ENCODE measurements at places on chromosomes 16 and 17. TPM values are rescaled to one million over a fixed set of nuclear protein-coding genes. Genes with fewer than 3 reads are reported as not detected.

GRCh38 chr17:80146121-80147034 is 550 bp downstream of the EIF4A3 start:
- H3K4me3 ChIP-seq, result peak overlapping the region; percentile 95
- no peak for DNase-seq
- no peaks in the 10 kb centered on the region for H3K27me3 ChIP-seq
- peaks cover 7% of the 10 kb centered on the region for H3K36me3 ChIP-seq
- no peaks in the 10 kb centered on the region for H3K4me1 ChIP-seq

DNA sequence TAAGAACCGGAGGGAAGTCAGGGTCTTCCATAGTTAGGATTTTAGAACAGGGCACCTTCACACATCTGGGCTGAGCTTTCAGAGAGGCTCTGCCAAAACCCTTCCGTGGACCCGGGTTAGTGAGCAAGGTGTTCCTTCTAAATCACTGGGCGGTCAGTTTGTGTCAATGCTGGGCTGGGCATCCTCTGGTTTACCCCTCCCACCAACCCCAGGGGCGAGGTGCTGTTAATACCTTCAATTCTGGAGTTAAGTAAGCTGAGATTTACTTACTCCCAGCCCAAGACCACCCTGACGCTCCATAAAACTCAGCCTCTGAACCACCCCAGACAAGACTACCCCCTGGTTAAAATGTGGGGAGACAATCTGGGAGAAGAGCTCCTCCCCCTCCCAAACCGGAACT is 1.0 kb downstream of the TMEM92 start:
- peaks cover 9% of the 10 kb centered on the region for H3K4me1 ChIP-seq
- H3K27ac ChIP-seq, result no peak overlapping the region
- H3K27me3 ChIP-seq, result peaks cover 6% of the 10 kb centered on the region

GRCh38 chr16:28151180-28151579 is 60.6 kb downstream of the XPO6 start:
- no peaks in the 10 kb centered on the region for H3K4me1 ChIP-seq
- H3K27me3 ChIP-seq, result no peaks in the 10 kb centered on the region
- DNase-seq, result no peak
- peaks cover 89% of the 10 kb centered on the region for H3K36me3 ChIP-seq

DNA sequence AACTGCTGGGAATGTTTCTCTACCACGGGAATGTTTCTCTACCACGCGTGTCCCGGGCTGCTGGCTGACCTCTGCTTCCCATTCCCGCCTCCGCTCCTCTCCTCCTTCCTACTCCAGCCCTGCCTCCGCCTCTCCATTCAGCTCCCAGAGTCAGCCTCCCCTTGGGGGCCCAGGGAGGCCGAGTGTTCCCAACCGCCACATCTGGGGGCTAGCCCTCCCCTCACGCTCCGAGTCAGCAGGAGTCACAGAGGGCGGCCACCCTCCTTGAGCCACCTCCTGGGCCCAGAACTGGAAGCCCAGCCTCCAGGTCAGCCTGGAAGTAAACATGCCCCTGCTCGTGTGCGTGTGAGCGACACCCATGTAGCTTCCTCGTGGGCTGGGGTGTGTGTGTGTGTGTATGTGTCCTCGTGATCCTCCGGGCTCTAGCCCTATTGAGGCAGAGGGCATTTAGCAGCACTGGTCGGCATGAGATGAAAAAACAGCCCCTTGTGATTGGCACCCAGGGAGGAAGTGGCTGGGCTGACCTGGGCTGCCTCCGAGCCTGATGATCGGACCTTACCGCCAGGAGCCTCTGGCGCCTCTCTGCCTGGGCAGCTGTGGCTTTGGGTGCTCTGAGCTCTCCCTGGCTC is 7.3 kb downstream of the CYGB start:
- H3K27me3 ChIP-seq, result no peaks in the 10 kb centered on the region
- no peak overlapping the region for H3K4me3 ChIP-seq
- peak overlapping the region; percentile 99 for H3K27ac ChIP-seq
- no peaks in the 10 kb centered on the region for H3K36me3 ChIP-seq

- H3K27me3 ChIP-seq, result no peaks in the 10 kb centered on the region
- no peak overlapping the region for H3K4me3 ChIP-seq
- H3K27ac ChIP-seq, result no peak overlapping the region
- no peaks in the 10 kb centered on the region for H3K36me3 ChIP-seq
- DNase-seq, result no peak
Measured at GRCh38 chr16:78659216-78659615, 559.8 kb downstream of the WWOX start.

GRCh38 chr16:72876981-72877373 is 171.0 kb downstream of the ZFHX3 start:
- peak overlapping the region; percentile 57 for H3K27ac ChIP-seq
- H3K4me1 ChIP-seq, result no peaks in the 10 kb centered on the region
- no peak for DNase-seq
- H3K27me3 ChIP-seq, result no peaks in the 10 kb centered on the region

DNA sequence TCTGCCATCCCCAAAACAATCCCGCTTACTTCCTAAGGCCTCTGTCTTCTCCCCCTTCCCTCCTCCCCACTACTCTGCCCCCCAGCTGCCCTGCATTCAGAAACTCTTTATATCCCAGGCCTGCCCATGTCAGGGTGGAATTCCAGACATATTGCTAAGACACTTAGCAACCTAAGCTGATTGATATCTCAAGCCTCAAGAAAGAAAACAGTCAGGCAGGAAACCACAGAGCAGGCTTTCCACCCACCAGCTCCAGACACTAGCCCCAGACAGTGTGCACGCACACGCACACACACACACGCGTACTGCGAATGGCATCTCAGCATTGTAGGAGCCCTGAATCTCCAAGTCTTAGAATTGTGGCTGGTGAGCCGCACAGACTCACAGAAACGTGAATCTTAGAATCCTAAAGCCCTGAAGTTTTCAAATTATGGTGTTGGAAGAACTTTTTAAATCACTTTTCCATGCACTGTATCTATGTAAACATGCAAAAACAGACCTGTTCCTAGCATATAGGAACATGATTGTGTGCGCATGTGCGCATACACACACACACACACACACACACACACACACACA is 8.8 kb upstream of the LPCAT2 start:
- H3K36me3 ChIP-seq, result peaks cover 18% of the 10 kb centered on the region
- H3K4me1 ChIP-seq, result no peaks in the 10 kb centered on the region
- no peak overlapping the region for H3K27ac ChIP-seq
- DNase-seq, result no peak
- H3K27me3 ChIP-seq, result no peaks in the 10 kb centered on the region
- H3K4me3 ChIP-seq, result no peak overlapping the region

GRCh38 chr17:41396996-41397660 is at the start of gene KRT31:
Gene KRT31 (minus strand): TSS chr17:41397608. CDS start chr17:41397539, 69 bp downstream.
- no peak within 1 kb of the TSS for H3K27ac ChIP-seq
- DNase-seq, result no peak
- H3K27me3 ChIP-seq, result no peaks in the 10 kb centered on the region
- no peaks in the 10 kb centered on the region for H3K36me3 ChIP-seq
- no peak within 1 kb of the TSS for H3K4me3 ChIP-seq

- no peaks in the 10 kb centered on the region for H3K27me3 ChIP-seq
- no peak for DNase-seq
- H3K4me1 ChIP-seq, result no peaks in the 10 kb centered on the region
- no peak overlapping the region for H3K4me3 ChIP-seq
- H3K27ac ChIP-seq, result no peak overlapping the region
- H3K36me3 ChIP-seq, result no peaks in the 10 kb centered on the region
Measured at GRCh38 chr17:34519282-34519681, 60.1 kb upstream of the TMEM132E start.

DNA sequence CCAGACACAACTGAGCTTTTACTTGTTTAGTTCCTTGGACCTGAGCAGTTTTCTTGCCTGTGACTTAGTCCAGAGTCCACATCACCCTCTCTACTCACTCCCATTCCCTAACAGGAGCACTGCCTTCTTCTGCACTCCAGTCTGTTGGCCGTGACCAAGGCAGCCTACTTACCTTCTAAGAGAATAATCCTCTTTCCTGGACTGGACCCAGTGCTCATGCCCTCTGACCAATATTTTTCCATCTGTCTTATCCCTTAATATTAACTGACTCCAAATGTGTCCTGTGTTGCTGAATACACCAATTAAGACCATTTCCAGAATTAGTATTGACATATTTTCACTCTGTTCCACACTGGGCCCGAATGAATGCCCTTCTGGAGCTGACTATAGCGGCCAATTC is 681.0 kb upstream of the KIF2B start:
- H3K36me3 ChIP-seq, result no peaks in the 10 kb centered on the region
- DNase-seq, result no peak
- H3K27me3 ChIP-seq, result no peaks in the 10 kb centered on the region
- no peak overlapping the region for H3K4me3 ChIP-seq
- no peak overlapping the region for H3K27ac ChIP-seq

DNA sequence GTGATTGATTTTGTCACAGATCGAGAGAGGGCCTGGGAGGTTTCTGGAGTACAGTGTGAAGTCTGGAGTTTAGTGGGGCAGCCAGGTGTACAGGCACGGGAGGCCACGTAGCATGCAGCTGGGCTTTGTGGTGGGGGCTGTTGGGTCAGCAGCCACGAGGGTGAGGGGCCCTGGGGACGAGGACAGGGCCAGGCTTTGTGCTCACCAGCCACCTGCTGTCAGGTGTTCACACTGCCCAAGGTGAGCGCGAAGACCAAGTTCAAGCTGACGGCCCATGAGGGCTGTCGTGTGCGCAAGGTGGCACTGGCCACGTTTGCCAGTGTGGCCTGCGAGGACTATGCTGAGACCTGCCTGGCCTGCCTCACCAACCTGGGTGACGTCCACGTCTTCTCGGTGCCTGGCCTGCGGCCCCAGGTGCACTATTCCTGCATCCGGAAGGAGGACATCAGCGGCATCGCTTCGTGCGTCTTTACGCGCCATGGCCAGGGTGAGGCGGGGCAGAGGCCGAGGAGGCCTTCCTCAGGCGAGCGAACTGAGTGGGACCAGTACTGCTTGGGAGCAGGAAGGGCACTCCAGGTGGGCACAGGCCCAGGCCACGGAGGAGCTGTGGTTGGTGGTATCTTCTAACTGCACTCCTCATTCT is 15.9 kb downstream of the LLGL1 start:
- peaks cover 100% of the 10 kb centered on the region for H3K36me3 ChIP-seq
- H3K4me3 ChIP-seq, result no peak overlapping the region
- no peak for DNase-seq
- H3K4me1 ChIP-seq, result no peaks in the 10 kb centered on the region
- H3K27ac ChIP-seq, result no peak overlapping the region

DNA sequence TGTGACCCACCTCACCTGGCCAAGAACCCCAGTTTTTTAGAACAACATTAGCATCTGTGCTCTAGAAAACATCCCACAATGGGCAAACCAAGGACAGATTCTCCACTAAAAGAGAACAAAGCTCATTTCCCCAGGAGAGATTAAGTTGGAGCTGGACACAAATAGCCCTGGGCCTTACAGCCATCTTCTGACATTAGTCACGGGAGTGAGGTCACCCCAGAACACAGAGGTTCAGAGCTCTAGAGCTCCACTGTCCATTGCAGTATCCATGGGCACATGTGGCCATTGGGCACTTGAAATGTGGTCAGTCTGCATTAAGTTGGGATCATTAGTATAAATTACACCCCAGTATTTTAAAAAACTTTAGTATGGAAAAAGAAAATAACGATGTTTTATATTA is 47.6 kb upstream of the RBBP6 start:
- no peak for DNase-seq
- no peak overlapping the region for H3K27ac ChIP-seq
- H3K4me3 ChIP-seq, result no peak overlapping the region
- H3K27me3 ChIP-seq, result no peaks in the 10 kb centered on the region

- no peaks in the 10 kb centered on the region for H3K36me3 ChIP-seq
- no peaks in the 10 kb centered on the region for H3K4me1 ChIP-seq
- H3K4me3 ChIP-seq, result no peak overlapping the region
- no peak for DNase-seq
Measured at GRCh38 chr17:46023783-46024388, 24.8 kb downstream of the STH start.

Gene SMTNL2
- total RNA-seq, result 1.5 TPM

Gene PYDC1
- not detected for total RNA-seq

Gene SERPINF2
- total RNA-seq, result 16.5 TPM

Data from tibial nerve (tissue), 4 donors.